ENCODE measurements at places on chromosomes 5 and 9.

DNA sequence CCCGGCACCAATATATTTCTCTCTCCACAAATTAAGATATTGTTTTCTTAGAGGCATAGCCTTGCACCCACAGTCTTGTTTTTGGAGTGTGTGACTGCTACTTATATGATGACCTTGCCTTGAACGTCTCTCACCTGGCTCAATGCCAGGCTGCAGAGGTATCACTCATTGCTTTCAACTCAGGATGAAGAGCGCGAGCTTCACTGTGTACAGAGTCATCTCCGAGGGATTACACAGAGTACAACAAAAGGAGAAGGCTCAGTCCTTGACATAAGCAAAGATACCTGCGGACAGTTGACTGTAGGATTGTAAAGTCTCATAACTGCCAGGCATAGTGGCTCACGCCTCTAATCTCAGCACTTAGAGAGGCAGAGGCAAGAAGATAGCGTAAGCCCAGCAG lies 53.8 kb downstream of the CD180 start:
- no peak for DNase-seq

DNA sequence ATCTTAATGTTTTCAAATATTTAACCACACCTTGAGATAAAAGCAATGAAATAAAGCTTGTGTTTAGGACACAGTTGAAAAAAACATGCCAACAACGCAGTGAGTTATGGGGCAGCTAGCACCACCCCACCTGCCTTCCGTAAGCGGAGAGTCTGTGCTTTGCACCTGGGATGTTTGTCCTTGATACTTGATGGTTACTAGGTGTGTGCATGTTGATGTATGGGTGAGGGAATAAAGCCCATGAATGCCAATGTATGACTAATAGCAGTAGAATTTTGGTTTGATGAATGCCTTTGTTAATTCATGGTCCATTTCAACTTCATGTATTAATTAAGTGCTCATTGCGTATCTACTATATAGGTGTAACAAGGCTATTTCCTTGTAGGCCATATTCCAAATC lies 74.0 kb downstream of the PCSK5 start:
- DNase-seq: no peak

- DNase-seq: no peak
Measured at GRCh38 chr5:71569748-71570509, 17.2 kb upstream of the MCCC2 start.

DNA sequence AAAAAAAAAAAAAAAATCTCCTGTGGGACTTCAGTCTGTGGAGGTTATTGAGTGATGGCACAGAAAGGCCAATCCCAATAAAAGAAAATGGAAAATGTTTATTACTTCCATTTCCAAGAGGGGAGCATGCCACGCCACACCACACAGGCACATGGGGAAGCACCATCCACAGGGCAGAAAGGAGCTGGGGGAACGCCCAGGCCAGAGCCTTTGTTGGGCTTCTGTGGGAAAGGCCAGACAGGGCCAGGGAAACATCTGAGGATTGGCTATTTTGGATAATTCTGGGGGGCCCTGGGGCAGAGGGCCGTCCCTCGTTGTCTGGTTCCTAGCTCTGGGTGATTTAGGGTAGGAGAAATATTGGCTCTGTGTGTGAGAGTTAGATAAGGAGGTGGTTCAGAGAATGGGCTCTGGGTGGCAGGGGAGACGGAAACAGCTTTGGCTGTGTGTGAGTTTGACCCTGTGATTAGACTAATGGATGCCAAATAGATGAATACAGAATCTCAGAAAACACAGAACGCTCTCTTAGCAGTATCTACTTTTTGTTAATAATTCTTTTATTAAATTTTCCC lies 49.0 kb upstream of the ABL1 start:
- DNase-seq: no peak

DNA sequence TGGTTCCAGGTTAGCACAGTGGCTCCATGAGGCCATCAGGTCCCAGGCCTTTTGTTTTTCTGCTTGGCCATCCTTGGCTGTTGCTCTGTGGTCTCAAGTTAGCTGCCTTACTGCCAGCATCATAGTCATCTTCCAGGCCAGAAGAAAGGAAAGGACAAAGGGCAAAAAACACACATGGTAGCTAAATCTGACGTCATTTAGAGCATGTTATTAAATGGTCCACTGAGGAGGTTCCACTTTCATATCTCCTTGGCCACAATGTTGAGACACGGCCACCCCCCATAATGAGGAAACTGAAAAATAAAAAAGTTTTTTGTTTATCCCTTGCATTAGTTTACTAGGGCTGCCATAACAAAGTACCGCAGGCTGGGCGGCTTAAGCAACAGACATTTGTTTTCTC lies 106.4 kb upstream of the NIPBL start:
- no peak for DNase-seq

DNA sequence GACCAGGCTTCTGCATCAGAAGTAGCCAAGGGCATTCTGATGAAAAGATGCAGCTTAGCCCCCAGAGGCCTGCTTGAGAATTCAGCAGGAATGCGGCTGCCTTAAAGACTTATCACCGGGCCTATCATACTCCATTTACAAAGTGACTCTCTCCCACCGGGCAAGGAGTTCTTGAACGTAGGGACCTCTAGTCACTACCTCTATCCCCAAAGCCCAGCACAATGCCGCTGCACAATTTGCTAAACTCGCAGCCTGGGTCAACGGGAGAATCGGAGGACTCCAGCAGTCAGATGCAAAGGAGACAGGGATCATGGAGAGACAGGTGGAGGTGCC lies 661 bp downstream of the PDCL start:
- no peak for DNase-seq

- no peak for DNase-seq
Measured at GRCh38 chr9:110168486-110168885, 39.5 kb downstream of the C9orf152 start.

- DNase-seq: no peak
Measured at GRCh38 chr5:146894753-146895521, 16.4 kb upstream of the PPP2R2B start.

DNA sequence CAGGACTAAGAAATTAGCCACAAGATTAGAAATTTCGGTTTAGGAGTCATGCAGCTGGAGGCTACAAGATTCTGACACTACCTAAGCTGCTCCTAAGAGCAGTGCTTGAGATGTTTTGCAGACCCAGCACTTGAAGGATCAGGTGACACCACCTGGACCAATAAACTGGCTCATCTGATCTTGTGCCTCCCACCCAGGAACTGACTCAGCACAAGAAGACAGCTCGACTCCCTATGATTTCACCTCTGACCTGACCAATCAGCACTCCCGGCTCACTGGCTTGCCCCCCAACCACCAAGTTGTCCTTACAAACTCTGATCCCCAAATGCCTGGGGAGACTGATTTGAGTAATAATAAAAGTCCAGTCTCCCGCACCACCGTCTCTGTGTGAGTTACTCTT lies 170.4 kb downstream of the TTC39B start:
- DNase-seq: no peak

- DNase-seq: no peak
Measured at GRCh38 chr9:27719711-27720110, 146.4 kb upstream of the C9orf72 start.

GRCh38 chr5:59107692-59108091 lies 524.8 kb downstream of the RAB3C start:
- DNase-seq: no peak

DNA sequence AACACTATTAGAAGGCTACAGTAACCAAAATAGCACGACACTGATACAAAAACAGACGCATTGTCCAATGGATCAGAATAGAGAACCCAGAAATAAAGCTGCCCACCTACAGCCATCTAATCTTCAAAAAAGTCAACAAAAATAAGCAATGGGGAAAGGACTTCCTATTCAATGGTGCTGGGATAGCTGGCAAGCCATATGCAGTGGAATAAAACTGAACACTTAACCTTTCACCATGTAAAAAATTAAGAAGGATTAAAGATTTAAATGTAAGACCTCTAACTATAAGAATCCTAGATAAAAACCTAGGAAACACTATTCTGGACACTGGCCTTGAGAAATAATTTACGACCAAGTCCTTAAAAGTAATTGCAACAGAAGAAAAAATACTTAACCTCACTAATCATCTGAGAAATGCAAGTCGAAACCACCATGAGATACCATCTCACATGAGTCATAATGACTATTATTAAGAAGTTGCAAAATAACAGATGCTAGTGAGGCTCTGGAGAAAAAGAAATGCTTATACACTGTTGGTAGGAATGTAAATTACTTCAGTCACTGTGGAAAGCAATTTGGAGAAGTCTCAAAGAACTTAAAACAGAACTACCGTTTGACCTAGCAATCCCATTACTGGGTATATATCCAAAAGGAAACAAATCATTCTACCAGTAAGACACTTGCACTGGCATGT lies 203.3 kb upstream of the CDH9 start:
- DNase-seq: no peak

GRCh38 chr5:17415321-17415758 lies 82.7 kb upstream of the TAF11L2 start:
- no peak for DNase-seq

DNA sequence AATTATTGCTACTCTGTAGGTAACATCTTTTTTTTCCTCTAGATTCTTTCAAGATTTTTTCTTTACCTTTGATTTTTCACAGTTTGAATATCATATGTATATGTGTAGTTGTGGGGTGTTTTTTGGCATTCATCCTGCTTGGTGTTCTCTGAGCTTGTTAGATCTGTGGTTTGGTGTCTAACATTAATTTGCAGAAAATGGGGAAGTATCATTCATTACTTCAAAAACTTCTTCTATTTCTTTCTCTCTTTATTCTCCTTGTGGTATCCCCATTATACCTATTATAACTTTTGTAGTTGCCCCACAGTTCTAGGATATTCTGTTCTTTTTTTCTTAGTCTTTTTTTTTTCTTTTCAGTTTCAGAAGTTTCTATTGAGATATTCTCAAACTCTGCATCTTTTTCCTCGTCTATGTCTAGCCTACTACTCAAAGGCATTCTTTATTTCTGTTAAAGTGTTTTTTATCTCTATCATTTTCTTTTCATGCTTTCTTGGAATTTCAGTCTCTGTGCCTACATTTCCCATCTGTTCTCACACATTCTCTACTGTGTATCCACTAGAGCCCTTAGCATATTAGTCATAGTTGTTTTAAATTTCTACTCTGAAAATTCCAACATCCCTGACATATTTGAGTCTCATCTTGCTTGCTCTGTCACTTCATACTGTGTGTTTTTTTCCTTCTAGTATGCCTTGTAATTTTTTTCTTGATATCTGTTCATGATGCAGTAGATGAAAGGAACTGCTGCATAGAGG lies 60.1 kb upstream of the GNA14 start:
- DNase-seq: no peak

GRCh38 chr5:178145965-178146820 lies 7.5 kb downstream of the NHP2 start:
- peak; percentile 40 for DNase-seq

GRCh38 chr9:17477816-17478215 lies 101.0 kb upstream of the SH3GL2 start:
- DNase-seq: no peak

- no peak for DNase-seq
Measured at GRCh38 chr5:112885001-112885400, 23.9 kb downstream of the SRP19 start.

DNA sequence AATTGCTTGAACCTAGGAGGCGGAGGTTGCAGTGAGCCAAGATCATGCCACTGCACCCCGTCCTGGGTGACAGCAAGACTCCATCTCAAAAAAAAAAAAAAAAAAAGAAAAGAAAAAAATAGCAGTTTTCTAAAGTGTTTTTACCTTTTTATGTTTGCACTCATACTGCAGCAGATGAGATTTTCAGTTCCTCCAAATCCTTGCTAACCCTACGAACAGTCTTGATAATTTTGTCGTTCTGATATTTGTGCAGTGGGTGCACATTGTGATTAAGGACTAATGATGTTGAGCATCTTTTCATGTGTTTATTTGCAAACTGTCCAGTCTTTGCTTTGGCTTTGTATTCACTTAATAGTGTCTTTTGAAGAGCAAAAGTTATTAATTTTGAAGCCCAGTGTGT lies 42.9 kb downstream of the ZCCHC7 start:
- no peak for DNase-seq

DNA sequence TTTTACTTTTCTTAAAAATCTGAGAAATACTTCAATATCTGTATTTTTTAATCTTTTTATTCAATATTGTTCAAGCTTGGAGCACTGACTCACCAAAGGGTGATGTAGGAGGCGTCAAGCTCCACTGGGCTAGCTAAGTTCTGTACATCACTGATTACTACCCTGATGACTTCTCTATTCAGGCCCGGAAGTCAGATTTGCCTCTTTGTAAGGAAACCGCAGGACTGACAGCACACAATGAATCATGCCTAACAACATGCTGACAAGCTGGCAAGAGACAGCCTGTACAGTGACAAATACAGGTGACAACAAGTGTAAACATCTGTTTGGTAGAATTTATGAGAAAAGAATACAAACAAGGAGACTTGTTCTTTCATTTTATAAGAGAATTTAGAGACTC lies 627.9 kb upstream of the RORB start:
- DNase-seq: peak; percentile 1

GRCh38 chr5:96157077-96157780 lies 195.6 kb upstream of the ELL2 start:
- DNase-seq: no peak

DNA sequence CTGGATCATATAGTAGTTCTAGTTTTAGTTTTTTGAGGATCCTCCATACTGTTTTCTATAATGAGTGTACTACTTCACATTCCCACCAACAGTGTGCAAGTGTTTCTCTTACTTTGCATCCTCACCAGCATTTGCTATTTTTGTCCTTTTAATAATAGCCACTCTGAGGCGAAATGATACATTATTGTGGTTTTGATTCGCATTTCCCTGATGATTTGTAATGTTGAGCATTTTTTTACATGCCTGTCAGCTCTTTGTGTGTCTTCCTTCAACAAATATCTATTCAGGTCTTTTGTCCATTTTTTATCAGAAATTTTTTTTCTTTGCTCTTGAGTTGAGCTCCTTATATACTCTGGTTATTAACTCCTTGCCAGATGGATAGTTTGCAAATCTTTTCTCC lies 114.0 kb downstream of the ADAMTSL1 start:
- DNase-seq: no peak

- no peak for DNase-seq
Measured at GRCh38 chr5:134090522-134090921, 24.0 kb upstream of the TCF7 start.

GRCh38 chr5:1660001-1660400 lies 136.2 kb upstream of the LPCAT1 start:
- DNase-seq: no peak

GRCh38 chr5:54610197-54610944 lies 92.8 kb downstream of the SNX18 start:
- no peak for DNase-seq
